ENCODE measurements at places on chromosomes 2 and 18.

DNA sequence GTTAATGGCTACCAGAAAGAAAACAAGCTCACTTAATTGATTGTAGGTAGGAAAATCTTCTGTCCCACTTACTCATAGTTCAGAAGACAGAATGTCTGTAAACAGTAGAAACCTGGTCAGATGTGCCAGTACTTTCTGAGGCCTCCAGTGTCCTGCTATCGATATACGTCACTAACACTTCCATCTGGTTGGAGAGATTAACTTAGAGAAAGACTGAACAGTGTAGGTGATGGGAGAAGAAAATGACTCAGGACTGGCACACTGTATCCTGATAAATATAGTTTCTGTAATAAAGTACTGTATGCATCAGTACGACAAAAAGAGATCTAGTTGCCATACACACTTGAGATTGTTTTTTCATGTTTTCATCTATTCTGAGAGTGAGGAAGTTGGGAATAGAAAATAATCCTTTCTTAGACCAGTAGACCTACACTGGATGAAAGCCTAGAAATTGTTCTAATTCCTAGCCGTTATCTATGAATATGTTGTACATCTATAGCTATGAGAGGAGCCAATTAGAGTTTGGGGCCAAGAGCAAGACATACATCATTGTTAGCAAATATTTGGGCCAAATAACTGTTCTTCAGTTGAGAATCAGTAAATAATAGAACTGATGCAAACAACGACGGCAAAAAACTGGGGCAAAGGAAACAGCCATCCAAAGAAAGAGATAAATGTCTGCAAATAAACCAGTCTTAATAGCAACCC, 105.9 kb downstream of the NAT8 start:
- DNase-seq: no peak

GRCh38 chr18:59718108-59718463, 20.9 kb upstream of the CCBE1 start:
- DNase-seq: no peak

- DNase-seq: no peak
Observed at GRCh38 chr2:232410238-232410900, 3.7 kb downstream of the ALPG start.

GRCh38 chr2:224038049-224038829, 847 bp downstream of the SERPINE2 start:
- DNase-seq: peak; percentile 42

DNA sequence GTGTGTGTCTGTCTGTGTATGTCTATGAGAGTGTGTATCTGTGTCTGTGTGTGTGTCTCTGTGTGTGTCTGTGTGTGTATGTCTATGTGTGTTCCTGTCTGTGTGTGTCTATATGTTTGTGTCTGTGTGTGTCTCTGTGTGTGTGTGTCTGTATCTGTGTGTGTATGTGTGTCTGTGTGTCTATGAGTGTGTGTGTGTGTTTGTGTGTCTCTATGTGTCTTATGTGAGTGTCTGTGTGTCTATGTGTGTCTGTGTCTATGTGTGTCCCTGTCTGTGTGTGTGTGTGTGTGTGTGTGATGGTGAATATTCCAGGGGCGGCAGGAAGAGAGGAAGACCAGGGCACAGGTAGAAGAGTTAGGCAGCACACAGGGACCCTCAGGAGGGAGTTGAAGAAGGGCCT, 173.2 kb downstream of the MYCN start:
- no peak for DNase-seq

GRCh38 chr18:35256947-35257346, 16.1 kb downstream of the ZNF397 start:
- DNase-seq: no peak

DNA sequence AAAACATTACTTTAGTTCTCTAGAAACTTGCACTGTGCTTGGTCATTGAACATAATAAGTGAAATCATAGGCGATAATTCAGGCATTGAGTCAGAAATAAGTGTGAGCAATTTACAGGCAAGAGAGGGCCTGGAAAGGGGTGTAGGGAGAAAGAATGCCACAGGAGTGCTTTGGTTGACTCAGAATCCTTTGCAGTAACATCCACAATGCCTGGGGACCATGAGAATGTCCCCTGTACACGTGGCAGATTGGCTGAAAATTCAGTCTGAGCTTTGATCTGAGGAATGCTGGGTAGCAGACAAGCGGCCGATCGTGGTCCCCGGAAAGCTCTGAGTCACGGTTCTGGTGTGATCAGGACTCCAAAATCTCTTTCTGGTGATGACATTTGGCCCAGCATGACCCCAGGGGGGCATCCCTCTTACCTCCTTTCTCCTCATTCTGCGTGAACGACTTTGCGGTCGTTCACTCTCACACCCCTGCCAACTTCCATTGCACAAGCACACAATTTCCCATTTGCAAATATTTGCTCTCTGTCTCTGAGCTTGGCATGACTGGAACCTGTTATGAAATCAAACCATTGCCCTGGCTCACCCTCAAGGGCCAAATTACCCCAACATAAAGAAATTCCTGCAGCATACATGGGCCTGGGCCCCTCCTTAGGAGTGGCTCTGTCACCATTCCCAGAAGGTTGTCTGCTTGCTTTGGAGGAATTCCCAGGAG, 305.0 kb upstream of the EPAS1 start:
- DNase-seq: no peak

GRCh38 chr2:43794956-43795355, 21.1 kb downstream of the DYNC2LI1 start:
- DNase-seq: no peak

DNA sequence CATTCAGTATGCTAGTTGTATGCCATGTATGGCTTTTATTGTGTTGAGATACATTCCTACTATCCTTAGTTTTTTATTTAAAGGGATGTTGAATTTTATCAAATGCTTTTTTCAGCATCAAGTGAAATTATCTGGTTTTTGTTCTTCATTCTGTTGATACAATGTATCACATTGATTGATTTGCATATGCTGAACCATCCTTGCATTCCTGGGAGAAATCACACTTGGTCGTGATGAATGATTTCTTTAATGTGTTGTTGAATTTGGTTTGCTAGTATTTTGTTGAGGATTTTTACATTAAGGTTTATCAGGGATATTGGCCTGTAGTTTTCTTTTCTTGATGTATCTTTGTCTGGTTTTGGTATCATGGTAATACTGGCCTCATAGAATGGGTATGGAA, 49.7 kb downstream of the CD28 start:
- no peak for DNase-seq

- no peak for DNase-seq
Observed at GRCh38 chr2:156437272-156437930, 1.2 kb downstream of the GPD2 start.

All from NCI-H510A treated with DMSO at 0.1 percent for 48 hours (cell line).